NCI-H526 treated with DMSO at 0.1 percent for 48 hours (cell line): ENCODE measurements at places on chromosomes 12 and 14.

GRCh38 chr12:124399622-124400021 lies 104.7 kb downstream of the RFLNA start:
- no peak for DNase-seq

DNA sequence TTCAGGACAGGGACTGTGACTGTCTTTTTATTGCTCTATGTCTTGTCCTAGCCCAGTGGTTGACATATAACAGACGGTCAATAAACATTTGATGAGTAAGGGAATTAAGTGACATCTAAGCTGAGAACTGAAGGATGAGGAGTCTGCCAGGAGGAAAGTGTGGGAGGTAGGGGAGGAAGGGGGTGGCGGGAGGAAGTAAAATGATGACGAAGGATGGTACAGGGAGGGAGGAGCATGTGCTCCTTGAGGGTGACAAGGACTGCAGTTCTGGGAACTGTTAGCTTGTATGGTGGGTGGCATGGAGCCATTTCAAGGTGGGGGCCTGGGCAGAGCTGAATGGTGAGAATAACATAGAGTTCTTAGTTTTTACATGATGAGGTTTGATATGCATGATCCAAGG lies 64.4 kb downstream of the RGS6 start:
- DNase-seq, result no peak

- no peak for DNase-seq
These were observed 10.0 kb upstream of the SNRPF start for GRCh38 chr12:95848575-95849388.

- DNase-seq, result no peak
These were observed 90.8 kb downstream of the SLC38A1 start for GRCh38 chr12:46177837-46178608.

DNA sequence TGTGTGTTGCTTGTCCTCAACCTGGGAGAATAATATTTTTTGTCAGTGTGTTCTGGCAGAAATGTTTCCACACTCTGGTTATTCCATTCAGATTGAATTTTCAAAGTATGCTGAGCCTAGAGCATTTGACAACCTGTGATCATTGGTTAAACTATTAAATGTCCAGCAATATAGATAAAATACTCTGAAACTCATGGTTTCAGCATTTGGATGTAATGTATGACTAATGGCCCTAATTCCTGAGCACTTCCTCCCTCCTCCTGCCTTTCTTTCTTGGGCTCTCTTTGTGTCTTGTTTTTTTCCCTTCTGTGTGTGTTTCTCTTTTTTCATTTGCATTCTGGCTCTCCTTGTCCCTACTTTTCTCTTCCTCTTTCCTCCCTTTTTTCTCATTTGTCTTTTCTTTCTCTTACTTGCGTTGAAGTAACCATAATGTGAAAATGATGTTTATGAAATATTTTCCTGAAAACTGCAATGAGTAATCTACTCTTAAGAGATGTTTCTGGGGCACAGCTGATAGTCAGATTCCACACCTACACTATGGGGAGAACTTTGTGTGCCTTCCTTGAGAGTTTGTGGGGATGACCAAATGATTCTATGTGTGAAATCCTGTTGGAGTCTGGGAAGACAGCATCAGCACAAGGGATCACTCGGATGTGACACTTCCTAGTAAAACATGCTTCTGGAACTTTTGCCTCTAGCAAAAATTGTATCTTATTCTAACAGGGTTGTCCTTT lies 74.6 kb downstream of the FRMD6 start:
- no peak for DNase-seq
